ENCODE measurements at places on chromosomes 7 and 10.

DNA sequence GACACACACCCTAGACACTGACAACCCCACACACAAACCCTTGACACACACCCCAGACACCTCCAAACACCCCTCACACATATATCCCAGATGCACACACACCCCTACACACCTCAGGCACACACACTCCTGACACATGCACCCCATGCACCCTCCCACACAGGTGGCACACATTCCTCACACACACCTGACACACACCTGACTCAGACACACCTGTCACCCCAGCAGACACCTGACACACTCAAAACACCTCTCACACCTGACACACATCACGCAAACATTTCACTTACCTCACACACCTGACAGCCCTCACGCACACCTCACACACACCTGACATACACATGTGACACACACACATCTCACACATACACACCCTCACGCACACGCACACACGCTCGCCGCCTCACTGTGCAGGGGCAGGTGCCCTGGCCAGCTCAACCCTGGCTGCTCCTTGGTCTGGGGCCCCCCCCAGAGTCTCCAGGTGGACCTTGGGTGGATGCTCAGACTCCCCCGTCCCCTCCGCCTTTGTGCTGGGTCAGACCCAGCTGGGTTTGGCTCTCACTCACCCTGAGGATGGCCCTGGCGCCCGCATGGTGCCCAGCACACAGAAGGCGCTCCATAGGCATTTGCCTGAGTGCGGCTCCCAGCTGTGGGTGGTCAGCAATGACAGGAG, 3.1 kb upstream of the CALY start:
- no peak for DNase-seq

GRCh38 chr10:73785721-73786511, 510 bp downstream of the ZSWIM8 start:
- DNase-seq = no peak

GRCh38 chr10:12165999-12166775, 29.5 kb downstream of the NUDT5 start:
- DNase-seq = no peak

GRCh38 chr10:91311601-91312381, 91.3 kb downstream of the PCGF5 start:
- no peak for DNase-seq

- no peak for DNase-seq
Measured at GRCh38 chr7:157224627-157225026, 85.9 kb downstream of the UBE3C start.

DNA sequence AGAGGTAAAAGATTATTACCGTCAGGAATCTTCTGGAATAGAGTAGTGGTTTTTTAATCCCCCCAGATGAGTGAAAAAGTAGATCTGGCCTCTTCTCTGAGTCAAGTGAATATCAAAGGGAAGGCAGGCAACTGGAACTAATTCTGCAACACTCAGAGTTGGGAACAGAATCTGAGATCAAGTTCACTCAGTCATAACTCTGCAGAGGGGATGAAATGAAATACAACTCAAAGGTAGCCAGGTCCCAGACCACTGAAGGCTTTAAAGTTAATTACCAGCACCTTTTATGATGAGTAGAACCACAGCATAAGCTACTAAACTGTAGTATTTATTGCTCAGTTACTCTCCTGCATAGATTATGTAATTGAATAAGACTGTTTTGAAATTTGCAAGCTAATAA, 455.6 kb upstream of the AKR1E2 start:
- no peak for DNase-seq

- no peak for DNase-seq
Measured at GRCh38 chr7:24702755-24703154, 54.5 kb downstream of the GSDME start.

- DNase-seq = no peak
Measured at GRCh38 chr10:9825491-9826018, 1192.1 kb upstream of the CELF2 start.

DNA sequence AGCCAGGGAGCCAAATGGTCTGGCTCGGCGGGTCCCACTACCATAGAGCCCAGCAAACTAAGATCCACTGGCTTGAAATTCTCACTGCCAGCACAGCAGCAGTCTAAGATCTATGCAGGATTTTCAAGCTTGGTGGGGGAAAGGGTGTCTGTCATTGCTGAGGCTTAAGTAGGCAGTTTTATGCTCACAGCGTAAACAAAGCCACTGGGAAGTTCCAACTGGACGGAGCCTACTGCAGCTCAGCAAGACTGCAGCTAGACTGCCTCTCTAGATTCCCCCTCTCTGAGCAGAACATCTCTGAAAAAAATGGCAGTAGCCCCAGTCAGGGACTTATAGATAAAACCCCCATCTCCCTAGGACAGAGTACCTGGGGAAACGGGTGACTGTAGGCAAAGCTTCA, 277.6 kb upstream of the PHF14 start:
- no peak for DNase-seq

DNA sequence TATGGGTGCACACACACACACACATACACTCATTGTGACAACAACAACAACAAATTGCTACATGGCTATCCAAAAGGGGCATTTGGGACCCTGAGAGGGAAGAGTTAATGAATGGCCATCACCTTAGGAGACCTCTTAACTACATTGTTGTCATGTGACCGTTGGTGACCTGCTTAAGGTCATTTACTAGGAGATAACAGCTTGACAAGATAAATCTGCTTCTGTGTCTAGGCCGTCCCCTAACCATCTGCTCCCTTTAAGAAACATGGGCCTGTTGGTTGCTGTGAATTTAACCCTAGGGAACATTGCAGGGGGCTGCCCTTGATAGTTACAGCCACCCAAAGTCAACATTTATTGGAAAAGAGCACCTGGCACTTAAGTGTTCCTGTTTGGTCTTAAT, 29.7 kb downstream of the C1QL3 start:
- DNase-seq = no peak

DNA sequence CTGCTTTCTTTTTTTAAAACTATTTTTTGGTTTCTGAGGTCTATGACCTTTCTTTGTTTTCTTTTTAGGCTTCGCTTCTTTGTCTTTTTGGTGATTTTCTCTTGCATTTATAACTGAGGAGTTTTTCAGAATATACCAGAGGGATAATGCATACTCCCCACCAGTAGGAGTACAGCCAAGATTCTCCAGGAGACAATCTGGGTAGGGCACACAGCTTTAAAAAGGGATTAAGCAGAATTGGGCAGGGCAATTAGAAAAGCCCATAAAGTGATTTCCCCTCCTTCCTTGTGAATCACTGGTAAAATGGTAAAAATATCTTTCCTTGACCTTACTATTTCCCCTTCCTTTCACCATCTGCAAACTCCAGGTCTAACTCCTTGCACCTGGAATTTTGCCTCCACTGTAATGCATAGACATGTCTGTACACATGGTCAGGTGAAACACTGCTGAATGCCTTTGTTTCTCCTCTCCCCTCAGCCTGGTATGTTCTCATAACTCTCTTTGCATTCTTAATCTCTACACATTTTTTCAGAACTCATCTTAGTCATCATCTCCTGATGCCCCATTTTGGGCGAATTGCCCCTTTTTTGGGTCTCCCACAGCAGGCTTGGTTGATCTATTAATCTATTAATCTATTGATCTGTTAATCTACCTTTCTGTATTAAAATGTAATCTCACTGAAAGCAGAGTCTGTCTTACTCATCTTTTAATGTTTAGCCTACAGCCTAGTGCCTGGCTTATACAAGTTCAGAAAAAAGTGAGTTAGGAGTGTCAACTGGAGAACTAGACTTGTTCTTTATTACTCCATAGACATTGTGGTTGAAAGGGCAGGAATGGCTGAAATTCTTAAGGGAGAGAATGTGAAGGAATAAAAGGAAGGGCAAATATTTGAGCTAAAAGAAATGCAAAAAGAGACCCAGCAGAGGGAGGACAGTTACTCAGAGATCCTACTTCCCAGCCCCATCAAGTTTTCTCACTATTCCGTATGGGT, 64.6 kb downstream of the MDFIC start:
- no peak for DNase-seq

DNA sequence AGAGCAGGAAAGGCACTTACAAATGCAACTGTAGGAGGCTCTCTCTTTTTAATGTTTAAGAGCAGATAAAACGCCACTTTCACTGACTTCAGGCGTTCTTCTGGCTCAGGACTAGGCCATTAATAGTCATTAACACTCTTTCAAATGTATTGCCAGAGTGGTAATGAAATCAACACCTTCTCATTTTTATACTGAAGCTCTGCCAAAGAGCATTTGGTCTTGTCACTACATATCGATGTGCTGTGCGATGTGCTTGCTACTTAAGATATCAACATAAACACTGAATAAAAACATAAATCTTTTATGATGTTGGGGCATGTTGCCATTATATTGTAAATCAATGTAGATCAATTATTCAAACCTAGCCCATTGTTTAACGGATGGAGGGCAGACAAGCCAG, 634.7 kb downstream of the ARL4A start:
- no peak for DNase-seq

DNA sequence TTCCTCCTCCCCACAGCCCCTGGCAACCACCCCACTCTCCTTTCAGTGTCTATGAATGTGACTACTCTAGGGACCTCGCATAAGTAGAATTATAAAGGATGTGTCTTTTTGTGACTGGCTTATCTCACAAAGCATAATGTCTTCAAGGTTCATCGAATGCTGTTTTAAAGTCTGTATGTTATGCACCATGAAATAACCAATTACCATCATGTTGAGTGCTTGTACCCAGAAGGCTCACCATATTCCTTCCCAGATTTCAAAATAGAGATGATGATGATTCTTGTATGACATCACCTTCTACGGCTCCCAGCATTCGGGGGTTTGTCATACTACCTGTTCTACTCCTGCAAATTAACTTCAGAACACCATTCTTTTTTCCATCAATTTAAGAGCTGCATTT, 11.9 kb downstream of the PKD1L1 start:
- DNase-seq = no peak

DNA sequence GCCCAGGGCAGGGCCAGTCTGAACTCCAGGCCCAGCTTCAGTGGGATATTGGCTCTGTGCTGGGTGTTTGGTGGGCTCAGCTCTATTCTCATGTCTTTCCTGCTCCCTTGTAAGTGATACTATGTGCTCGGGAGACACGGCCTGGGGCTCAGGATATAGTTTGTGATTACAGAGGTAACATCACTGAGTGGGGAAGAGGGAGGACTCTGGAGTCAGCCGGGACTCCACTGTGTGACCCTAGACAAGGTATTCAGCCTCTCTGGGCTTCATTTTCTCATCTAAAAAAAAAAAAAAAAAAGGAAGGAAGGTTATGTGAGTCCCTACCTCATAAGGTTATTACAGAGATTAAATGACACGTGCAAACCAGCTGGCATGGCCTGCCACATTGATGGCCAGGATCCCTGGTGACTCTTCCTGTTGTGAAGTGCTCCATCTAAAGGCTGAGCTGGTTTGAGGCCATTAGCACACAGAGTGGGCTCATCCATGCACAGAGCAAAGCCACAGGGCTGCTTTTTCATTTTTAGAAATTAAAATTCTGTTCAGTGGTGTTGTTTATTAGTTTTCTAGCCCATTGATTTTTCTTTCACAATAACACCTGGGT, 15.7 kb downstream of the SLC13A4 start:
- no peak for DNase-seq

- DNase-seq = no peak
Measured at GRCh38 chr7:130221746-130222145, 14.1 kb downstream of the SSMEM1 start.

DNA sequence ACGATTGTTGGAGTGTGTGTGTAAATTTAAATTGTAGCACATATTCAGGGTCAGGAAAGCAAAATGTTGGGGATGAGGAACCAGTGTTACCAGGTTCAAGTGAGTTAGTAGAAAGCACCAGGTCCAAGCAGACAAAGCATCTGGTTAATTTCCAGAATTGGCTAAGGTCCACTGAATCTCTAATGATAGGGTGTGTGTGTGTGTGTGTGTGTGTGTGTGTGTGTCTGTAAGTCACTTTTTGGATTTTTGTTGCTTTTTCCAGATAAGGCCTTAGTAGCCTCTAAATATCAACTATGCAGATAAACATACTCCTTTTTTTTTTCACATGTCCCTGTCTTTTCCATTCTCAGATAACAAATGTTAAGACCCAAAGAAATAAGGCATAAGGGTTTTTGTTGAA, 36.6 kb upstream of the FMC1 start:
- no peak for DNase-seq

GRCh38 chr7:92750447-92750839, 85.9 kb downstream of the CDK6 start:
- no peak for DNase-seq

GRCh38 chr10:79123547-79123963, 54.8 kb downstream of the ZMIZ1 start:
- DNase-seq = no peak

- DNase-seq = no peak
Measured at GRCh38 chr10:99673492-99673891, 14.2 kb downstream of the ENTPD7 start.

- DNase-seq = no peak
Measured at GRCh38 chr7:66267249-66267648, 62.1 kb downstream of the TPST1 start.

DNA sequence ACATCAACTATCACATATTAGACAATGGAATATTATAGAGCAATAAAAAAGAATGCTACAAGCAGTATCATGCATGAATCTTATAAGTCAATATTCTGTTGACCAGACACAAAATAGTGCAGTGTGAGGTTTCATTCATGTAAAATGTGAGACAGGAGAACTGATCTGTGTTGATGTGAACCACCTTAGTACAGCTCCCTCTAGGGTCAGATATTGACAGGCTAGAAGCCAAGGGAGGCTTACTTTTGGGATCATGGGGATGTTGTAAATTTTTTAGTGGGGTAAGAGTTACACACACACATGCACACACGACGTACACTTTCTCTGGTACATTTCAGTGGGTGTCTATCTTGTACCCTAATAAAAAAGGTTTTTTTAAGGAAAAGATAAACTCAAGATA, 231.6 kb upstream of the FOXK1 start:
- no peak for DNase-seq

- DNase-seq = no peak
Measured at GRCh38 chr10:75746356-75746755, 314.9 kb downstream of the LRMDA start.

GRCh38 chr7:64625114-64626082, 40.5 kb upstream of the ZNF107 start:
- DNase-seq = no peak

All from neuronal stem cell (in vitro differentiated cells).